ENCODE measurements at places on chromosomes 5 and 9. TPM values are rescaled to one million over a fixed set of nuclear protein-coding genes. Genes with fewer than 3 reads are reported as not detected.

Gene TMEM252
- not detected for total RNA-seq

Gene FBN2
- total RNA-seq: not detected

Gene LHX3
- not detected for total RNA-seq

Gene FAM78A
- total RNA-seq: 43.9 TPM

Gene CCL27
- not detected for total RNA-seq

Gene FANCG
- total RNA-seq: 38.8 TPM

Gene TMC1
- total RNA-seq: not detected

Gene CNTNAP3
- not detected for total RNA-seq

Gene PCDHB12
- total RNA-seq: not detected

Gene BARHL1
- not detected for total RNA-seq

Gene CRHBP
- total RNA-seq: 27.8 TPM

Gene TSSK1B
- total RNA-seq: not detected

Gene PCDHB11
- not detected for total RNA-seq

Gene THBS4
- total RNA-seq: 3.9 TPM

Gene ARSI
- not detected for total RNA-seq

Gene HTR4
- total RNA-seq: not detected

Gene NUTM2G
- not detected for total RNA-seq

Gene PRLR
- not detected for total RNA-seq

Gene NCS1
- total RNA-seq: not detected

Gene LOX
- not detected for total RNA-seq

Gene TPPP
- total RNA-seq: 1.6 TPM

Gene FUBP3
- total RNA-seq: 47.9 TPM

Gene ANKRD55
- not detected for total RNA-seq

Gene NEUROG1
- total RNA-seq: not detected

Gene HSPA5
- total RNA-seq: 40.9 TPM

Gene DTWD2
- 5.8 TPM for total RNA-seq

Gene SKP1
- total RNA-seq: 208 TPM

Gene CER1
- not detected for total RNA-seq

Gene GIN1
- total RNA-seq: 6.7 TPM

Gene CCL21
- total RNA-seq: not detected

Gene ADGRV1
- not detected for total RNA-seq

Gene TIMD4
- total RNA-seq: not detected

Gene ARL15
- total RNA-seq: 10.7 TPM

Gene NIM1K
- 9.3 TPM for total RNA-seq

Gene PCDHB9
- total RNA-seq: 0.29 TPM

Gene ZNF366
- total RNA-seq: not detected

Gene TAF11L10
- not detected for total RNA-seq

Gene PELO
- 8.4 TPM for total RNA-seq

Gene PNPLA7
- 3.3 TPM for total RNA-seq

Gene CYLC2
- total RNA-seq: not detected

Gene TGFBI
- total RNA-seq: not detected

Gene TAF1L
- total RNA-seq: not detected

Gene PCDHA2
- total RNA-seq: not detected

Gene AQP7
- not detected for total RNA-seq

Gene NTRK2
- total RNA-seq: not detected

Gene SLC6A19
- not detected for total RNA-seq

Gene TRAF1
- 18.8 TPM for total RNA-seq

Gene ANKRD31
- 0.22 TPM for total RNA-seq

Gene NDUFAF2
- 65.3 TPM for total RNA-seq

Gene AIF1L
- not detected for total RNA-seq

Gene LCN6
- not detected for total RNA-seq

Gene FGF1
- total RNA-seq: not detected
